Right kidney (tissue), 9 donors: ENCODE measurements at places on chromosomes 1 and 21.

DNA sequence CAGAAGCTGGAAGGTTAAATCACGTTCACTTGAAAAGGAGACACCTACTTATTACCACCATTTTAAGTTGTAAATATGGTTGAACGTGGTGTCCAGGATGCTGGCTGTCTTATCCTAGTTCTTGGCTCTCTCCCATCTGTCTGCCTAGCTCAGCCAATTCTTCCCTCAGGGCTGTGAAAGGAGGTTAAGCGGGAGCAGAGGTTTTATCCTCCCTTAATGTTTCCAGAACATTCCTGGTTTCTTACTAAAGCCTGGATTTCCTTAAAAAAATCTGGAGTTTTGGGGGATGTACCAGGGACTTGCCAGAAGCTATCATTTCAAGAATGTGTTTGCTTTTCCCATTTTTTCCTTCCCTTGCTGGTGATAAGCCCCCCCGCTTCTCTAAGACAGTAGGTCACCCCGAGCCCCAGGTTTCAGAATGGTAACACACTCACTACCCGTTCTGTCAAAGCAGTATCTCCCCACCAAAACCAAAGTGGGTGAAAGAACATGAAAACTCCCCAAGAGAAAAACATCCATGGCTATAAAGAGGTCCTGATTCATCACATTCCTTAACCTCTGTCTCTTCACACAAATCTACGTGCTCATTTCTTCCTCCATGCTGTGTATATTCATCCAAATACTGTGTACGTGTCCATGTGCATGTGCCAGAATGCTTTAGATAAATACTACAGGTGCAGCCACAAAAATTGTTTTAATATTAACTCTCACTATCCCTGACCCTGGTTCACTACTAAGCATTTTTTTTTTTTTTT, 114.7 kb downstream of the MAP3K21 start:
- DNase-seq: no peak

DNA sequence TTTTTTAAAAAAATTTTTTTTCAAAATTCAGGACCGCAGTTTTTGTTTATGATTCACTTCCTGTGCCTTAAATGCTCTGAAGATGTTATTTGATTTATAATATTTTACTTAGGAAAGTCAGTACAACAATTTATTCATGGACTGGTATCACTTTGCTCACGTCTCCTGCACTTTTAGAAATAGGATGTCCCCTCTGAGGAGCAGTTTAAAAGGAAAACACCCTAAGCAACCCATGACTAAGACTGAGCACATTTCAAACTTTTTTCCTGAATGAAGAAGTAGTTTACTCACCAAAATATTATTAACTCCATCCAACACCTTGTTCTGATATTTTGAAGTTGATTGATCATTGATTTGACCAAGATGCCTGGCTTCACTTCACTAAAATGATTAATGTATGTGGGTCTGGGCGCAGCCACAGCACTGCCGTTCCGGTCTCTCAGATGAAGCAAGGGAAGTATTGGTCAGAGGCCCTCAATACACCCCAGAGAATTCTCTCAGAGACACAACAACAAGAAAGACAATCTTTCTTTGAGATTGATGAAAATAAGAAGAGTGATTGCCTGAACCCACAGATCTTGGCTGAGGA, 223.9 kb downstream of the TGFB2 start:
- DNase-seq: no peak

DNA sequence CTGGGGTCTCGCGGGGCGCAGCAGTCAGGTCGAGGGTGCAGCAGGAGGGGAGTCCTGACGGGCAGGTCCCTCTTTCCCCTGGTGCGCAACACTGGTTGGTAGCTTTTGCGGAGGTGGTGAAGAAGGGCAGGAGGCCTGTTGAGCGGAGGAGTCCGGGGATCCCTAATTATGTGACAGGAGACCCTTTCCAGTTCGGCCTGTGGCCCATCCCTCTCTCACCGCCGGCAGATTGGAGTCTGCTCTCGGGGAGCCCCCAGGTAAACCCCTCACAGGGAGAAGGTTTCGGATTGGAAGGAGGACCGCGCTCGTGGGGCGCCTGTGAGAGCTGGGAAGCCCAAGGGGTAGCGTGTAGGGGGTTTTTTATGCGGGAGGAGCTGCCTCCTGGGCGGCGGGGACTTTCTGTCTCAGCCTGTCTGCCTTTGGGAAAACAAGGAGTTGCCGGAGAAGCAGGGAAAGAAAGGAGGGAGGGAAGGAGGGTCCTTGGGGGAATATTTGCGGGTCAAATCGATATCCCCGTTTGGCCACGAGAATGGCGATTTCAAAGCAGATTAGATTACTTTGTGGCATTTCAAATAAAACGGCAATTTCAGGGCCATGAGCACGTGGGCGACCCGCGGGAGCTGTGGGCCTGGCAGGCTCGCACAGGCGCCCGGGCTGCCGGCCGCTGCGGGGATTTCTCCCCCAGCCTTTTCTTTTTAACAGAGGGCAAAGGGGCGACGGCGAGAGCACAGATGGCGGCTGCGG, 9.5 kb downstream of the SIM2 start:
- peak; percentile 77 for DNase-seq

DNA sequence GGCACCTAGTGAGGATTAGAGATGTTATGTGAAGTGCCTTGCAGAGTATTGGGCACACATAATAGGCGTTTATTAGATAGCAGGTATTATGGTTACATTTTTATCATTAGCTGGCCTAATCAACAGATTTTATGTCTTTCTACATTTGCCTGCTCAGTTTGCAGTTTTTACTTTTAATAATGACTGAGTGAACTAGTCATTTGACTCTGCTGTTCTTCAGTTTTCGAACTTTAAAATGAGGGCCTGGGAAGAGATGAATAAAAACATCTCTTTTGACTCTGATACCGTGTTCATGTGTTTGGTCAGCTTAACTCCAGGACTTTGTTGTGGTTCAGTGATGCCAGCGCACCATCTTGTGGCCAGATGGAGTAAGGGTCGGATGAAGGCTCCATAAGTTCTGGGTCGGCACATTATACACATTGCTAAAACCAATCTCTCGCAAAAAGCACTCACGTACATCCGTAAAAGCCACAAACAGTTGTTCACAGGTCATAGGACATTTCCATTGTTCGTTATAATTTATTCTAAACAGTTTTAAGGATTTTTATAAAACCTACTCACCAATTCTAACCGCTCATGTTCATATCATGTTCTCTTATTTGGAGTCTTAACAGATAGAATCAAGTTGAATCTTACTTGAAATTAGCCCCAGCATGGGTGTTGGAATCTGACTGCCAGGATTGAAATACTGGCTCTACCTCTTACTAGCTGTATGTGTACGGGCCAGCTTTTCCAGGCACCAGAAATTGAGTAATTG, 78.4 kb upstream of the GPR88 start:
- DNase-seq: peak; percentile 44

- DNase-seq: no peak
Observed at GRCh38 chr1:245181158-245181517, 26.4 kb downstream of the KIF26B start.

DNA sequence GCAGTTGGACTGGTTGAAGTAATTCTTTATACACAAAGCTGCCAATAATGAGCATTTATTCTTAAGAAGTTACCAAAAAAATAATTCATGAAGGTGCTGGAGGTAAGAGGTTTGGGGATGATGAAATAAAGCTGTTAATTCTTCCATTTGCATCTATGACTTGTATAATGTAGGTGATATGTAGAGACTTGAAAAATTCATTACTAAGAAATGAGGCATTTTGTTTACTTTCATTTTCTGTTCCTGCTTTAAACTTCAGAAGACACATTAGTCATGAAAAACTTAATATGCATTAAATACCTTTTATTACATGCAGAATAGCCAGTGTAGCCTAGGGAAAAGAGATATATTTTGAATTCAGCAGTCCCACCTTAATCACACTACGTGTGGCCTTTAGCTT, 214.2 kb downstream of the SLC44A5 start:
- DNase-seq: no peak

DNA sequence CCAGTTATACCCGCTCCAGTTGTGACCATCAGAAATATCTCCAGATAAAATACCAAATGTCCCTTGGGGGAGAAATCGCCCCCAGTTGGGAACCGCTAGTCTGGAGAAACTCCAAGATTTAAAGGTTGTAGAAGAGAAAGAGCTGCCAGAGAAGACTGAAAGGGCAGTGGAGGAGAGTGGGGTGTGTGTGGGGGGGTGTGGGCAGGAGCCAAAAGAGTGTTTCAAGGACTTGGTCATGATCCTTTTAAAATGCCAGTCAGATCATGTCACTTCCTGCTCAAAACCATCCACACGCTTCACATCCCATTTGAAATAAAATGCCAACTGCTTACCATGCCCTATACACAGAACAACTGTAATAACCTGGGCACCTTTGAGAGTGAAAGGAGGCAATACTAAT, 3.4 kb upstream of the HEYL start:
- no peak for DNase-seq

GRCh38 chr1:14578156-14578555, 20.3 kb upstream of the KAZN start:
- DNase-seq: no peak

GRCh38 chr1:100713626-100714025, 5.9 kb upstream of the VCAM1 start:
- DNase-seq: no peak

DNA sequence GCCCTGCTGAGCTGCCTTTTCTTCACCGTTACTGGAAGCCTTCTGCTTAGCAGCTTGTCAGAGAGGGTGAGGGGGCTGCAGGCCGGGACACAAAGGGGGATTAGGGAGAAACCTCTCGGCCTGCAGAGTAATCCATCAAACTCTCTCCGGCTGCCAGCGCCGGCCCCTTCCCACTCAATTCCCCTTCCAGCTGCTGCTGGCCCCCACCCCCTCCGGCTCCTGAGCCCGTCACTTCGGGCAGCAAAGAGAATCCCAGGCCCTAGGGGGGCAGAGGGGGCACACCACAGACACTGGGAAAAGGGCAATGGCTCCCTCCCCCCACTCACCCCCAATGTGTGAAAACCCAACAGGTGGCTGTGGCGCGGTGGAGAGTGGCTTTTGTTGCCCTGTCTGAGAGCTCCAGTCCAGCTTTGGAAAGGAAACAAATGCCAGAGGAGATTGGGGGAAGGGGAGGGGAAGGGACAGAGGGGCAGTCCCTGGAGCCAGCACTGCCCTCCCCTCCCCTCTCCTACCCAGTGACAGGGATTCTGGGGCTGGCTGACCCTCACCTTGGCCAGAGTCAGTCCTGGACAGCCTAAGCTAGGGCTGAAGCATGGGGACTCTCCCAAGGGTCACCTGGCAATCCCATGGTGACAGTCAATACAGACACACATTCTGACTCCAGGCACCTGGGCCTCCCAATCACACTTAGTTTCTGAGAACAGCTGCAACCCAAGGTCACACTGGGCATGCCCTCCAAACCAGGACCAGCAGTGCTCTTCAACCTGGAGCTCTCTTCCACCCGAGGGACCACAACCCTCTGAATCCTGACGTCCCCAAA, 9.5 kb downstream of the SLC45A3 start:
- DNase-seq: no peak

DNA sequence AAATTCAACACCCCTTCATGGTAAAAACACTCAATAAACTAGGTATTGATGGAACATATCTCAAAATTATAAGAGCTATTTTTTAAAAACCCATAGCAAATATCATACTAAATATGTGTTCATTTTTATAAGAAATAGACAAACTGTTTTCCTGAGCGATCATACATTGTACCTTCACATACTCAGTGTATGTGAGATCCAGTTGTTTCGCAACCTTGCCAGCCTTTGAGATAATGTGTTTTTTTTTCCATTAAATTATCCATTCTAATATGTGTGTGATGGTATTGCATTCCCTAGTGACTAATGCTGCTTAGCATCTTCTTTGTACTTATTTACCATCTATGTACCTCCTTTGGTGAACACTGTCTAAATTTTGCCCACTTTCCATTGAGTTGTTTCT, 47.1 kb downstream of the CFH start:
- no peak for DNase-seq

DNA sequence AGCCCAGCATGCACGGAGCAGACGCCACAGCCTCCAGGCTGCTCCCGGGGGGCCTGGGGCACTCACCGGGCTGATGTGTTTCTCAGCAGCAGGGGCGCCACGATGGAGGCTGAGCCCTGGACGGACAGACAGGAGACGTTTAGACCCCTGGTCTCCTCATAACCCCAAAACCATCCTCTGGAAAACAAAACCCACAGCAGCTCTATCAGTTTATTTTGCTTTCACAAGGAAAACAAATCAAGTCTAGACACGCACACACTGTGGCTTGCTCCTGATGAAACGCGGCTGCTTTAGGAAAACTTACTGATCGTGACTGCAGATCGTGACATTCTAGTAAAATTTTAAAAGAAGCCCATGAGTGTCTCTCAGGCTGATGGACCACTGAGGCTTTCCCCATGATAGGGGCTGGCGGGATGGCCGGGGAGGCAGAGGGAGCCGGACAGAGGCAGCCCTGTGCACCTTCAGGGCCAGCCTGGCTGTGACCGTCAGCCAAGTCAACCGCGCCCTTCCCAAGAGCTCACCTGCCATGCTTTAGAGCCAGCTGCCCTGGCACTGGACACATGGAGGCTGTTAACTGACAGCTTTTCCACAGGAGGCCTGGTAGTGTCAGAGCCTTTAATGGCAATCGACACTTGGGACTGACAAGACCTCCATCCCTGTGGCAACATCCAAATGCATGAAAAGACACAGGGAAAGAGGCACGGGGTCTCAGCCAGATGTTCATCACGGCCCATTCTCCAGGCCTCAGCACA, 5.2 kb downstream of the POFUT2 start:
- no peak for DNase-seq
